ENCODE measurements at places on chromosomes 1 and 21. TPM values are rescaled to one million over a fixed set of nuclear protein-coding genes. Genes with fewer than 3 reads are reported as not detected.

CD53 gene
- total RNA-seq, result not detected

DDAH1 gene
- 25.3 TPM for total RNA-seq

NLRP3 gene
- total RNA-seq, result not detected

CD247 gene
- 0.46 TPM for total RNA-seq

SV2A gene
- 25.6 TPM for total RNA-seq

FBLIM1 gene
- total RNA-seq, result 61.0 TPM

ADGRL4 gene
- 0.54 TPM for total RNA-seq

CRB1 gene
- total RNA-seq, result not detected

SPATA1 gene
- total RNA-seq, result 0.55 TPM

CYP4B1 gene
- total RNA-seq, result 0.92 TPM

TSPAN2 gene
- total RNA-seq, result 7.1 TPM

ZNF648 gene
- total RNA-seq, result not detected

LINGO4 gene
- not detected for total RNA-seq

- DNase-seq, result no peak
These were observed 855.9 kb downstream of the LTN1 start for GRCh38 chr21:28136656-28137255.

GRCh38 chr1:72286401-72286800 lies 4.1 kb upstream of the NEGR1 start:
- DNase-seq, result no peak

DNA sequence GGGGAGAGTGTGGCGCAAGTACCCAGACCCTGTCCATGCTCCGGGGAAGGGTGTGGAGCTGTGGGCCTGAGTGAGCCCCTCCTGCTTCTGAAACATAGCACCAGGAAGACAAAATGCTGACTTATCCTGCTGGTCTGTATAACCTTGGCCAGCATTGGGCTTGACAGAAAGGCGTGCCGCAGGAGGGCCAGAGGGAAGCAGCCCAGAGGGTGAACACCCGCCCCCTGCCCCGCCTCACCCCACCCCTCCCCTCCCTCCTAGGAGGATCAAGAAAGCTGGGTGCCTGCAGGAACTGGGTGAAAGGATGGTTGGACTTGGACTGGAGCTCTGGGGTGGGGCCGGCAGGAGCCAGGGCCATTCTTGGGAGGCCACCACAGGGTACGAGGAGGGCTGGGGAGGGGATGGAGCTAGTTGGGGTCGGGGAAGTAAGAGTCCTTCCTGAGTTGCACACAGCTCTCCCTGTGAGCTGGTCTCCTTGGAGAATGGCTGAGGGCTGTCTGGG lies 27.1 kb downstream of the PTPRF start:
- peak; percentile 70 for DNase-seq

GRCh38 chr1:29393451-29393826 lies 157.1 kb downstream of the PTPRU start:
- DNase-seq, result peak; percentile 26

DNA sequence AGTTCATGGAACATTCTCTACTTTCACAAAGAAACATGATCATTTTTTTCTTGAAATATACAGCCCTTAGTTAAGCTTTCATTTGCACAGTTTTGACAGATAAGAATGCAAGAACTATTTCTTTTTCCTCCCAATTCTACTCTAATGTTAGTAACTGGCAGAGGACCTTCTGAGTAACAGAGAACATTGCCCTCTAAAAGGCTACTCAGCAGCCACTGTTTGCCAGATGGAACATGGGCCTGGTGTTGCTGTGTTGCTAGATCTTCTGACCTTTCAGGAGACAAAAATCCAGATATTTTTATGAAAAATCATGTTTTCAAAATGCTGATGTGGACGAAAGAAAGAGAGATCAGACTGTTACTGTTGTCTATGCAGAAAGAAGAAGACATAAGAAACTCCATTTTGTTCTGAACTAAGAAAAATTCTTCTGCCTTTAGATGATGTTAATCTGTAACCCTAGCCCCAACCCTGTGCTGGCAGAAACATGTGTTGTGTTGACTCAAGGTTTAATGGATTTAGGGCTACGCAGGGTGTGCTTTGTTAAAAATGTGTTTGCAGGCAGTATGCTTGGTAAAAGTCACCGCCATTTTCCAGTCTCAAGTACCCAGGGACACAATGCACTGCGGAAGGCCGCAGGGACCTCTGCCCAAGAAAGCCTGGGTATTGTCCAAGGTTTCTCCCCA lies 2.9 kb upstream of the PRDX6 start:
- DNase-seq, result no peak

- DNase-seq, result peak; percentile 35
These were observed 163.1 kb downstream of the PGBD5 start for GRCh38 chr1:230262867-230263567.

GRCh38 chr21:28636752-28637691 lies 355.7 kb downstream of the LTN1 start:
- no peak for DNase-seq

DNA sequence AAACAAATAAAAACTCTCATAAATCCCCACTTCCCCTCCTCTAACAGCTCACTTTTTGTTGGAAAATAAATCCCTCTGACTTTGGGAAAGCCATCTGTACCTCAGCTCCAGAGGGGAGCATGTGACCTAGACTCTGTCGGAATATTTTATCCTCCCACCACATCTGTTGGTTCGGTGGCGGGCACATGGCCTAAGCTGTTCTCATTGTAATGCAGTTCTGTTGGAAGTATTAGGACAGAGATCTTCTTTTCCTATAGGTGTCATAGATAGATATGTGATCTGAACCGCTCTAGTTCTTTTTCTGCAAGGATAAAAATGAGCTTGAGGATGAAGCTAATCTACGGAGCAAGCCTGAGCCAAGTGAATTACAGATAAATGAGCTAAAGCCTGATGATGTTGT lies 50.5 kb upstream of the EPS8L3 start:
- DNase-seq, result peak; percentile 7

DNA sequence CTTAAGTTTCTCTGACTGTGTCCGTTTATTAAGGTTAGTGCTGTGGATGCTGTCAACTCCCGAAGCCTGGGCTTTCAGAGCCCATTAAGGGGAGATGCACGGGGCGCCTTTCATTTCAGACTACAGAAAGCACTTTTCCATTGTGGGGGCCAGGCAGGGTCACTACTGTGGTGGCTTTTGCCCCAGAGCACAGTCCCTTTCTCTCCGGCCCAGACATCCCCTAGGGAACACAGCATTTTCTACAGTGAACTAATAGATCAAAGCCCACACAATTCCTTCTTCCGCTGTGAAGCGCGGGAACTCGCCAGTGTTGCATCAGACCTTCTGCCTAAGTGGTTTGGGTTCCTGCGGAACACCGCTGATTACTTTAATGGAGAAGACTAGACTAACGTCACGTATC lies 26.8 kb upstream of the MAP1LC3C start:
- no peak for DNase-seq

- DNase-seq, result peak; percentile 48
These were observed 73.6 kb downstream of the JMJD4 start for GRCh38 chr1:227661495-227661894.

GRCh38 chr1:12715896-12716437 lies at the start of gene AADACL3:
Gene AADACL3 (plus strand): TSS chr1:12716110. CDS start chr1:12716177, 67 bp downstream.
- DNase-seq, result peak; percentile 59

GRCh38 chr1:214319938-214320337 lies 39.0 kb downstream of the SMYD2 start:
- DNase-seq, result no peak

- DNase-seq, result no peak
These were observed 70.1 kb upstream of the GORAB start for GRCh38 chr1:170461762-170462384.

- DNase-seq, result no peak
These were observed 19.4 kb downstream of the ATP2B4 start for GRCh38 chr1:203645996-203646395.

GRCh38 chr1:160542303-160542945 lies 19.4 kb upstream of the SLAMF6 start:
- no peak for DNase-seq

GRCh38 chr1:93347334-93347899 lies 1.7 kb downstream of the DR1 start:
- DNase-seq, result no peak

DNA sequence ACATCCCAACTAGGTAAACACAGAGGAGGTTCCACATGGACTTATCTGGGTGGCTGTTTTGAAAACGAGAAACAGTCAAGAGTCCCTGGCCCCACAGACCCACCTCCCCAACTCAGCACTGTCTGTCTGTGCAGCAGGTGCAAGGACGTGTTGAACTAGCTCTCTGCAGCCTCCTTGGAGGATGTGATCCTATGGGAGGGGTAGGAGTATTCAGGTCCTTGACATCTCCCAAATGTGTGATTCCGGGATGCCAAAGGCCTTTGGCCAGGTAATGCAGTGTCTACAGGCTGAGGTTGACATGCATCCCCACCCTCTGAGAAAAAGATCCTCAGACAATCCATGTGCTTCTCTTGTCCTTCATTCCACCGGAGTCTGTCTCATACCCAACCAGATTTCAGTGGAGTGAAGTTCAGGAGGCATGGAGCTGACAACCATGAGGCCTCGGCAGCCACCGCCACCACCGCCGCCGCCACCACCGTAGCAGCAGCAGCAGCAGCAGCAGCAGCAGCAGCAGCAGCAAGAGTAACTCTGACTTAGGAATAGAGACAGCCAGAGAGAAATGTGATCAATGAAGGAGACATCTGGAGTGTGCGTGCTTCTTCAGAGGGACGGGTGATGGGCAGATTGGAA lies 151.6 kb upstream of the CAMK1G start:
- DNase-seq, result no peak

DNA sequence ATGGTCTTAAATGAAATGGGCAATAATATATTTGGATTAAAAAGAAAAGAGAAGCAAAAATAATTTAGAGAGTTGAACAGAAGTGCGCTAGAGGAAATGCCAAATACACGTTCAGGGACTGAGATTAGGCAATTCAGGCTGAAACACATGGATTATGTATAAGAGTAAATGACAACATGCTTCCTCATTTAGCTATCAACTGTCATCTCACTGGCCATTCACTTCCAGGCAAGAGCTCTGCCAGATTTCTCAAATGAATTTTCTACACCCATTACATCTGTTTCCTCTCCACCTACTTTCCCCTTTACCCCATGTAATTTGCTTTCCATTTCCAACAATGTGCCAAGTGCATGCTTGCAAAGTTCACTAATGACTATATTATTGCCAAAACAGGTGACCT lies 582.4 kb downstream of the LTN1 start:
- DNase-seq, result no peak

DNA sequence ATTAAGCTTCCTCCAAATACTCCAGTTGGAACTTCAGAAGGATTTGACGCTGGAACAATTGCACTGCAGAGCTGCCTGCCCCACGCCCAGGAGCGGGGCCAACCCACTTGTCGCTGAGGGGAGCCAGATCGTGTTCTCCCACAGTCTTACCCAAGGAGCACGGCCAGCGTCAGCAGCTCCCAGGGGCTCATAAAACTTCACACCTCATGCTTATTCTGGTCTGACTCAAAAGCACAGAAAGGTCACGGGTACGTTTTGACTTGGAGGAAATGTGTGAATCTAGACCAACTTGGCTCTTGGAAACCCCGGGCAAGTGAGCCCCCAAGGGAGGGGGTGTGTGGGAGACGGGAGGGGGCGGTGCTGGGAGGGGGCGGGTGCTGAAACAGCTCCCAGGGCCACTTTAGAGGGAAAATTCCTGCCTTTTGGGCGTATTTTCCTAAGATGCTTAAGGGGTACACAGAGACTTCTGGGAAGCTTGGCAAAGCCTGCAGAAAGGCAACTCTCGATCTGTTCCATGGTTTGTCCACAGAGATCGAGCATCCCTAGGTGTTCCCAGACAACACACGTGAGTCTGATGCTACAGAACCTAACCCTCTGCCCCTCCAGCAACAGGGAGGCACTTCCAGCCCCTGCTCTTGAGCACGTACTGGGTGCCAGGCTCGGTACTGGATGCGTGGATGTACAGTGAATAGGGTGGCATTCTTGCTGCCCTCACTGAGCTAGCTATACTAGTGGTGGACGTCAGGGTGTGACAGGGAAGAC lies 98.9 kb downstream of the DHRS3 start:
- no peak for DNase-seq

GRCh38 chr1:90996742-90997413 lies 25.0 kb downstream of the ZNF644 start:
- no peak for DNase-seq

- DNase-seq, result no peak
These were observed 7.3 kb downstream of the IER5 start for GRCh38 chr1:181095763-181096184.

GRCh38 chr1:163924041-163924440 lies 602.3 kb downstream of the NUF2 start:
- no peak for DNase-seq

GRCh38 chr21:14452031-14452726 lies 69.2 kb upstream of the HSPA13 start:
- no peak for DNase-seq

DNA sequence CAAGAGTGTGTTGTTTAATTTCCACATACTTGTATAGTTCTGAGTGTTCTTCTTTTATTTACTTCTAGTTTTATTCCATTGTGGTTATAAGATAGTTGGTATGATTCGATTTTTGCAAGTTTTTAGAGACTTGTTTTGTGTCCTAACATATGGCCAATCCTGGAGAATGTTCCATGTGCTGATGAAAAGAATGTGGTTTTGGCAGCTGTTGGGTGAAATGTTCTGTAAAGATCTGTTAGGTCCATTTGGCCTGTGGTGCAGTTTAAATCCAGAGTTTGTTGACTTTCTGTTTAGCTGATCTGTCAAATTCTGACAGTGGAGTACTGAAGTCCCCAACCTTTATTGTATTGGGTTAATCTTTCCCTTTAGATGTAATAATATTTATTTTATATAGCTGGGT lies 19.5 kb upstream of the TIPRL start:
- no peak for DNase-seq

DNA sequence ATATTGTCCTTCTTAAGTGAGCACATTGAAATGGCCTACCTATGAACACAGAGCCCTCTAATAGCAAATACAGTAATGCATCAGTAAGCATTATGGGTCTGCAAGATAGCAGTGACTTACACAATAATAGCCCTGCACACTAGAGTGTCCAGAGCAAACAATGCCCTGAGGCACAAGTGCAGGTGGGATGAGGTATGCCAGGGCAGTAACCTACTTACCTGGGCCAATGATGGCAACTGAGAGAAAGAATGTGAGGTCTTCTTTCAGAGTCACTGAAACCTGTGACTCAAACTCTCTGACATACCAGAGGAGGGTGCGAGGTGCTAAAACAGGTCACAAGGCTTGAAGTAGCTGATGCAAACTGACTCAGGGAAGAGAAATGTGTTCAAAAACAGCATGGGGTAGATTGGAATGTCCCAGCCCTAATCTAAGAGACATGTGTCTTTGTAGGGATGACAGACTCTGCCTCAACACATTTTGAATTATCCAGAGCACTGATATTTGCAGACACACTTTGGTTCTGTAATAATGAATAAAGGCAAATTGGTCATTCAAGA lies 168.5 kb upstream of the RUNX1 start:
- DNase-seq, result peak; percentile 76

GRCh38 chr1:59105548-59106507 lies 191.1 kb upstream of the FGGY start:
- DNase-seq, result no peak
